Cerebellar nuclear complex (tissue), 1 donor: ENCODE measurements at places on chromosomes 6 and 20.

DNA sequence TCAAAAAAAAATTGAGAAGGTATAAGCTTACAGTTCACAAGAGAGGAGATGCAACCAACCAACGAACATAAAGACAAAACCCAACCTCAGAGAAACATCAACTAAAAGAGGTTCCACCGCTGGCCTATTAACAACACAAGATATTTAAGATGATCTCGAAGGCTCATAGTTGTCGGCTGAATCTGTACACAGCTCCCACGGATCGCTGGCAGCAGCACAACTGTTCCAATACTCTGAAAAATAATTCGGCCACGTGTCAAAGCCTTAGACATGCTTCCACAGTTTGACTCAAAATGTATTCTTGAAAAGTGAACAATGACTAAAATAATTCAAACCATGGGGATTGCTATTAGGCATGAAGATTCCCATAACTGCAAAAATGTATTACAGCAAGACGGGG, 13.7 kb downstream of the EXOC2 start:
- DNase-seq = no peak

GRCh38 chr6:105474234-105474633, 71.4 kb upstream of the PREP start:
- no peak for DNase-seq

DNA sequence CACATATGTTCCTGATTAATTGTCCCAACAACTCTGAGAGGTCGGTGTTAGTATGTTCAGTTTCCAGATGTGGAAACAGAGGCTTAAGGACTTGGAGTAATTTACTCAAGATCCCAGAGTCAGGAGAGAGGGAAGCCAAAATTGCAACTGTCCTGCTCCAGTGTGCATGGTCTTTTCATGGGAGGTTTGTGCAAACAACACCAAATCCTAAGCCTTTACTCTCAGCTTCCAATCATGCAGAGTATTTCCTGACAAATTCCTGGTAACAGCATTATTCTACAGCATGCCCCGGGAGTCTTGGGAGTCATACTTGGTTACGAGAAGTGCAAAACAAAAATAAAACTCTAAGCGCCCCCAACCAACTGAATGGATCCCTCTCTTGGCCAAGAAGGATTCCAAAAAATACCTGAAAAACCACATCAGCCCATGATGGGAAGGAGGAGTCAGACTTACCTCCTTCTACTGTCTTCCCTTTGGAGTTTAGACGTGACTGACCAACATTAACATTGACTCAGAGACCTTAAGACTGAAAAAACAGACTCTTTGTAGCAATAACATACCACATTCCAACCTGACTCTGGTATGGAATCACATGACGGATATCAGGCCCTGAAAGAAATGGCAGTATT, 30.8 kb upstream of the PPP1R3G start:
- no peak for DNase-seq

DNA sequence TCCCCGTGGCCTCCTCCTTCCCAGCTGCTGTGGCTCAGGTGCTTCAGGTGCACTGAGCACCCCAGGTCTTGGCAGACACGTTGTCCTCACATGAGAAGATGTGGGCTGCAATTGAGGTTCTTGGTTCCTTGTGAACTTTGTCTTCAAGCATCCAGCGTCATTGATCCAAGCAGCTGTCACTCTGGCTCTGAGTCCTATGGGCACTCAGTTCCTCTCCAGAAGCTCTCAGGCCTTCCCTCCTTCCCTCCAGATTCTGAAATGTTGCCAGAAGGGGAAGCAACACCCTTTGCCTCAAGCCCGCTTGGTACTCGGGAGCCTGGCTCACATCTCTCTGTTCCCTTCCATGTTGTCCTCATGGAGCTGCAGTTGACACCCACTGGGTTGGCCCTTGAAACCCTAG, 8.4 kb upstream of the MRGBP start:
- no peak for DNase-seq

GRCh38 chr20:9886227-9886626, 47.4 kb upstream of the PAK5 start:
- DNase-seq = no peak

- DNase-seq = peak; percentile 12
These were observed 95.8 kb downstream of the ARMC2 start for GRCh38 chr6:108944071-108944470.

DNA sequence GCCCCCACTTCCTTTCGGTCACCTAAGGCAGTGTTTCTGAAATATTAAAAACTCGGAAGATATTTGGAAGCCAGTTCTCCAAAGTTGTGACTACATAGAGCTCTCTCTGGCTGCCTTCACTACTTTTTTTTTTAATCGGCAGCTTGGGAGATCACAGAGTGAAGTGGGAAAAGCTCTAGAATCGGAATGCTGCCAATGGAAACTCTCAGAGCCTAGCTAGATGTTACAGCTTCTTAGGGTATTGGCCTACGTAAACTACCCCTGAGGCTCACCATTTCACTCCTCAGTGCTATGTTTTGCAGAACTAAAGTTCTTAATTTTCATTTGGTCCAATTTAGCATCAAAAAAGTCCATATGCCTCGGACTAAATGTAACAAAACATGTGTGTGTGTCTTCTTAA, 14.5 kb downstream of the SERPINB1 start:
- no peak for DNase-seq

DNA sequence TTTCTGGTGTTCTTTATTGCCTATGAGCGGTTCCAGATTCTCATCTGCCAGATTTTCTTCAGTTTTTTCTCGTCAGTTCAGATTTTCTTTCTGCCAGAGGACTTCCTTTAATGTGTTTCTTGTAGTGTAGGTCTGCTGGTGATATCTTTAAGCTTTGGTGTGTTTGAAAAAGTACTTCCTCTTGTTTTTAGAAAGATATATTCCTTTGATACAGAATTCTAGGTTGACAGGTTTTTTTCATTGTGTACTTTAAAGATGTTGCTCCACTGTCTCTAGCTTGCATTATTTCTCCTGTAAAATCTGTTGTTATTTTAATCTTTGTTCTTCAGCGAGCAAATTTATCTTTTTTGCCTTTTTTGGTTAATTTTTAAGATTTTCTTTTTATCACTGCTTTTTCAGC, 36.9 kb downstream of the ASXL1 start:
- DNase-seq = no peak

- no peak for DNase-seq
These were observed 108.1 kb upstream of the RIPOR2 start for GRCh38 chr6:25043892-25044291.

DNA sequence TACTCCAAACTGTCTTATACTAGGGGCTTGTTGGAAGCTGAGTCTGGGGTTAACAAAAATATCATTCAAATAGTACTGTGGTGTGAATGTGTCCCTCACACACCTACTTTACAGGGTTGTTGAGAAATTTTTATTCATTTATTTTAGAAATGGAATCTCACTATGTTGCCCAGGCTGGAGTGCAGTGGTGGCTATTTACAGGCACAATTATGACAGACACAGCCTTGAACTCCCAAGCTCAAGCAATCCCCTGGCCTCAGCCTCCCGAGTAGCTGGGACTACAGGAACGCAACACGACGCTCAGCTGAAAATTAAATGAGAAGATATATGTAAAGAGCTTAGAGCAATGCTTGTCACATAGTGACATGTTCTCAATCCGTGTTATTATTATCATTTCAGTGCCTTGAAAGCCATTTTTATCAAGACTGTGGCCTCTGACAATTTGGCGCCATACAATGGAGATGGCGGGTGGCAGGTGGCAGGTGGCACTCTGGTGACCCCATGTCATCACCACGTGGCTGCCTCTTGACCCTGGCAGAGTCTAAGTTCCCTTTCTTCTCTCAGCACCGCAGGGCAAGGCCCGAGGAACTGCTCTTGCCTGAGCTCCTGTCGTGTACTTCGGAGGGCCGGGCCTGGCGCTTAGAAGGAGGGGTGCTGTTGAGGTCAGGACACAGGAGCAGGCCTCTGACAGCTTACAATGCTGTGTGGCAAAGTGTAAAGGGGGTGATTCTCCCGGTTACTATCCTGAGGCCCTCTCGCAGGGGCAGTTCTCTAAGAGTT, 64.5 kb downstream of the STX11 start:
- no peak for DNase-seq

DNA sequence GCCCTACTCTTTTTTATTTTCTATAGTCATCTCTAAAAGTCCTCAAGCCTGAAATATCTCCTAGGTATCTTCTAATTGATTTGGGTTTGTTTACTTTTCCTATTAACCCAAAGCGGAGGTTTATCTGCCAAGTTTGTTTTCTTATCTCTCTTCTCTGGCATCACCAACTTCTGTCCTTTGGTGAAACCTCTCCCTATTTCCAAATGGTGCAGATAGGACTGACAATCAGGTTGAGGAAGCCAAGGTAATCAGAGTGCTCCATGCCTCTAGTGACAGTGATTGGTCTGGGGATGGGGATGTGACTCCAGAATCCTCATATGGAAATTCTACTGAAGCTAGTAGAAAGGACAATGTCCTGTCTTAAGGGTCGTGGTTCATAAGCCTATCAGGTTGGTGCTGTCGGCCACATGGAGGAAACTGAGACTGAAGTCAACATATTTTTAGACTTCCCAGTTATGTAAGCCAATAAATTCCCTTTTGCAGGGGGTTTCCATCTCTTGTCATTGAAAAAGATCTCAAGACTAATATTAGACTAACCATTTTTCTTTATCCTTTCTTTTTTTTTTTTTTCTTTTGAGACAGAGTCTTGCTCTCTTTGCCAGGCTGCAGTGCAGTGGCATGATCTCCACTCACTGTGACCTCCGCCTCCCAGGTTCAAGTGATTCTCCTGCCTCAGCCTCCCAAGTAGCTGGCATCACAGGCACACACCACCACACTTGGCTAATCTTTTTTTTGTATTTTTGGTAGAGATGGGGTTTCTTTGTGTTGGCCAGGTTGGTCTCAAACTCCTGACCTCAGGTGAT, 28.0 kb downstream of the KIF6 start:
- no peak for DNase-seq

GRCh38 chr20:56032251-56032650, 26.9 kb upstream of the CBLN4 start:
- no peak for DNase-seq

GRCh38 chr6:164107297-164107995, 692.9 kb downstream of the QKI start:
- no peak for DNase-seq

- no peak for DNase-seq
These were observed 6.5 kb upstream of the BNIP5 start for GRCh38 chr6:36343109-36343680.

- DNase-seq = peak; percentile 55
These were observed 59.2 kb upstream of the ADGRB3 start for GRCh38 chr6:68575765-68576439.

DNA sequence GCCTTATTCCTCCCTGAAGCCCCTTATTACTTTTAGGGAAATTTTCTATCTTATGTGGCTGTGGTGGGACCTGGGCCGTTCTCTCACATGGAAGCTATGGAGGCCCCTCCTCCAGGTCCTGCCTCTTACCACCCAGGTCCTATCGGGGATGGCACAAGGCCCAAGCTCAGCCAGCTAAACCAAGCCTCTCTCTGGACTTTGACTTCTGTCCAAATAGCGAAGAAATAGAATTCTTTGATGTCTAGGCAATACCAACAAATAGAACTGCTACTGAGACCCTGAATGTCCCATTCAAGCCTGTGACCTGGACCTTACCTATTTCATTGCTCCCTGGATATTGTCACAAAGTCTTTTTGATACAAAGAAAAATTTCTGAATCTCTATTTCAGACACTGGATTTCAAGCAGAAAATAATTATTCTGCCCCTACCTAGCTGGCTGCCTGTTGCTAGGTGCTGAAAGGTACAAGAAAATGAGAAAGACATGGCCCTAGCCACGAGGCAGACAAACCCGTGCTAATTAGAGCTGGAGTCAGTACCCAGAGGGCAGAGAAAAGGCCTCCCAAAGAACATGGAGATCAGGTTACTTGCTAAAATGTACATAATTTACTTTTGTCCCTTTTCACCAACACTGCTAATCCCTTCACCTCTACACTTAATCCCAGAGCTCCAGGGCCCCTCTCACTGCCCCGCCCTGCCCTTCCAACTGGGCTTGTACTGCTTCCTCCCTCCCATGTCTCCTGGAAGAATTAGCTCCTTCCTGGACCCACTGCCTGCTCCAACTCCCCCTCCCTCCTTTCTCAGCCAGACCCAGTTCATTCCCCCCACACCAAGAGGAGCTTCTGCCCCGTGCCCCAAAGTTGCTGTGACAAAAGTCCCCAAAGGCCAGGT, 15.5 kb upstream of the NNAT start:
- no peak for DNase-seq

DNA sequence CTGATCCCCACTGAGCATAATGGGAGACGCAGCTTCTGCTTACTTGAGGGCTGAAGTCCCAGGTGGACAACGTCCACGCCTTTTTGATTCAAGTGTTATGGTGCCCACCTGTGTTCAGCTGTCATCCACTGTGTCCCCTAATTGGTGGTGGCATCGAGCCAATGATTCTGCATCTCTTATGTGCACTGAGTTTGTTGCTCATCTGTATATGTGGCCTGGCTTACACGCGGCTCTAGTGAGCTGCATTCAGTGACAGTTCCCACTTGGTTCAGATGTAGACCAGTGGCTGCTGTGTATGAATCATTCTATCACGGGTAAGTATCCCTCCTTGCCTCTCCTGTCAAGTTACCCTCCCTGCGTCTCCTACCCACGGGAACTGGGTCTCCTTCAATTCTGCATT, 131.2 kb upstream of the CLDN20 start:
- no peak for DNase-seq

DNA sequence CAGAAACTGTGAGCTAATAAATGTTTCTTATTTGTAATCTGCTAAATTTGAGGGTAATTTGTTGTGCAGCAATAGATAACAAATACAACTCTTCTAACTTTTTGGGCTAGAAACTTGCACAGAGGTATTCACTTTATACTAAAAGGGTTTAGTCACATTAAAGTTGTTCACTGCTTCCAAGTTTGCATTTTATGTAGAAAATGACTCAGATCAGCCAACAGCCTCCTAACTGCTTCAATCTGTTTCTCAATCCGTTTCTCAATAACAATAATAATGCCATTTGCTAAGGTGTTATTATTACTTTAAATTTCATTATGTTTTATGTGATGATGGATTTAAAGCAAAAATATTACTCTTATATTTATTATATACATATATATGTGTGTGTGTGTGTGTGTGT, 213.9 kb downstream of the CENPW start:
- DNase-seq = no peak

DNA sequence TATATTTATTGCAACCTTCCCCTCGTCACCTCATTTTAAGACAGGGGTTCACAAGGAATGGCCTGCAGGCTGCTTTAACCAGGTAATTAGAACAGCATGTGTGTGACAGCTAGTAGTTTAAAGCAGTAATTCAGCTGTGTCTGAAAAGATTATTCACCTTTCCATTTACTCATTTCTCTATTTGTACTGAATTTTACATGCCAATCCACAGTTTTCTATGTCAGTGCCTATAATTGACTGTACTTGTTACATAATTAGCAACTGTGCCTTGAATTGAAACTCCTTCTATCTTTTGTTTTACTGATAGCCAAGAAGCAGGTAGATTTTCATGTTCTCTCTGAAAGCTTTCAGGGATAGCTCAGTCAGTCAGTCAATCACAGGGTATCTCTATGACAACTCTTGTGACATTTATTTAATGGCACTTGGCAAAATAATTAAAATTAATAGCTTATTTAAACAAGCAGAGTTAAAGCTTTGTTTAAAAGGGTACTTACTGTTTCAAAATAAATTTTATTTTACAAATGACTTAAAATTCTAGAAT, 214.0 kb downstream of the ZFAND3 start:
- no peak for DNase-seq

GRCh38 chr20:53813636-53814035, 220.0 kb upstream of the ZNF217 start:
- DNase-seq = no peak
